HAP-1 (cell line): ENCODE measurements at places on chromosomes 16 and 17.

DNA sequence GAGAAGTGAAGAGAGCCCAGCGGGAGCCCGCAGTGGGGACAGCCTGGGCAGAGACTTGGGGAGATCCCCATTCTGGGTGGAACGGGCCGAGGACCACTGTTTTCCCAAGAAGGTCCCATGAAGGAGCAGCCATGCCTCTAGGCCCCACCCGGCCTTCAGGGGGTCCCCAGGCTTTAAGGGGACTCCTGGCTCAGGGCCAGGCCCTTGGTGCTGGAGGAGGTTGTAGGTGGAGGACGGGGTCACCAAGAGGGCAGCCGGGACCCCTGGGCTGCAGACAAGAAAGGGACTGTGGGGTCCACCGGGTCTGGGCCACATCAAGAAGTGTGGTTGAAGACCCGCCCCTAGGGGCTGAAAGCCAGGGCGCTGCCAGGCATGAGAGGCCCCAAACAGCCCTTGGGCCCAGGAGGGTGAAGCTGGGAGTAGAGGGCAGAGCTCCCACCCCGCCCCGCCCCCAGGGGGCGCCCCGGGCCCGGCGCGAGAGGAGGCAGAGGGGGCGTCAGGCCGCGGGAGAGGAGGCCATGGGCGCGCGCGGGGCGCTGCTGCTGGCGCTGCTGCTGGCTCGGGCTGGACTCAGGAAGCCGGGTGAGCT is at the start of gene PRSS21:
TSS of gene PRSS21 (plus strand) at position 487 of the 589 bp plus-strand sequence. CDS start at position 519, 32 bp downstream.
- DNase-seq, result no peak

- DNase-seq, result no peak
Observed at GRCh38 chr16:22065252-22065651, 27.1 kb upstream of the VWA3A start.

GRCh38 chr16:64434526-64435069 is 687.3 kb downstream of the CDH11 start:
- DNase-seq, result no peak

DNA sequence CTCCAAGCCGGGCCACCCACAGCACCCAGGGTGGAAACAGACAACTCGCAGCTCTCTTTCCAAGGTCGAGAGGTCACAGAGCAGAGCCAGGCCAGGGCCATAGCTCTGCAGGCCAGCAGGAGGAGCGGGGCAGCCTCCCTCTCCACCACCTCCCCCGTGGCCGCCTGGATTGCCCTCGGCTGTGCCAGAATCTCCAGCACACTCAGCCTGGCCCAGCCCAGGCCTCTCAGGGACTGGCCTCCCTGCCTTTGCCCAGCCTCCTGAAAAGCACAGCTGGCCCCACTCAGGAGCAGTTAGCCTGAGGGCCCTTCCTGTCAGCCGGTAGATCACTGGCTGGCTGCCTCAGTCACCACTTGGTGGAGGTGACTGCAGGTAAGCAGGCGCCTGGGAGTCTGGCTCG is 85.8 kb upstream of the SEC14L1 start:
- no peak for DNase-seq

- no peak for DNase-seq
Observed at GRCh38 chr17:559551-560431, 154.8 kb downstream of the VPS53 start.

DNA sequence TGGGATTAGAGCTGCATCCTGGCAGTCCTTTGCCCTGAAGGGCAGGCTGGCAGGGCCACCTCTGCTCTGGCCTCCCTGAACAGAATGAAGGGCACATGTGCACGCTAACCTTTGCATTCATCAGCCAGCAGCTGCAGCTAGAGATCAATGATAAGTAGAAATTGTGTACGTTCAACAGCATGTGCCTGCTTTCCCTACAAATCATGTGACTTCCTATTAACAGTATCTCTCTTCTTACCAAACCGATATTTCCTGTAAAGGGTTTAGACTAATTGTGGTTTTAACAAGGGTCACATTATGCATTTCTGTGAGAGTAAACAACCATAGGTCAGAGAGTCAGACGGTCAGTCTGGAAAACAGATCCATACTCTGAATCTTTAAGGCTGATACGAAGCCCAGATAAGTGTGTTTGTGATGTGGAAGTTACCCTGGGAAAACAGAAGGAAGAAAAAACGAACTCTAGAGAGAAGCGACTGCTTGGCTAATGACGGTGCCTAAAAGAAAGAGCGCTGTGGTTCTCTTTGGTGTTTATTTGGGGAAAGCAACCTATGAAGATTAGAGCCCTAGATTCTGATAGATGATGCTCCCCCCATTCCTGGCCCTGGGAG is 219.4 kb downstream of the MAF start:
- DNase-seq, result no peak

DNA sequence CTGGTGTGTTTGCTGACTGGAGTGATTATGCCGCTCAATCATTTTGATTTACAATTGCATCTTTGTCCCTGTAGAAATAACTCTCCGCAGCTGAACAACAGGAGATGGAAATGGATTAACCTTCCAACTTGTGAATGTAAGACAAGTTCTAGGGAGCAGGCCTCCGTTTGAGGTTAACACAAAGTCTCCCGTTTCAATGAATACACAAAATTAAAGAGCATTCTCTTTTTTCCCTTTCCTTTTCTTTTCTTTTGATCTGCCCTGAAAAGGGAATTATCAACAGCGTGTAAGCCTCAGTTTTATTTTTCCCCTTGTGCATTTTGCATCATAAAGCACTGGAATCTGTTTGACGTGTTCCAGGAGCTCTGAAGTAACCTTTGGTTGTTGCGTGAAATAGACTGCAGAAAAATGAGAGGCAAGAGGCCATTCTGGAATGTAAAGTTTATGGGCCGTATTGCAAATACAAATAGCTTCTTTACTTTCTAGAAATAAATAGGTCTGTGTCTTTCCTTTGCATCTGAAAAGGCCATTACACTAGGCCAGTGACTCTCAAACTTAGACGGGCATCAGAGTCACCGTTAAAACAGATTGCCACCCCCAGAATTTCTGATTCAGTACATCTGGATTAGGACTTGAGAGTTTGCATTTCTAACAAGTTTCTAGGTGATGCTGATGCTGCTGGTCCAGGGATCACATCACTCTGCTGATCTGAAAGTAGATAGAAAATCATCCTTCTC is 164.7 kb downstream of the ZNF18 start:
- peak; percentile 10 for DNase-seq

DNA sequence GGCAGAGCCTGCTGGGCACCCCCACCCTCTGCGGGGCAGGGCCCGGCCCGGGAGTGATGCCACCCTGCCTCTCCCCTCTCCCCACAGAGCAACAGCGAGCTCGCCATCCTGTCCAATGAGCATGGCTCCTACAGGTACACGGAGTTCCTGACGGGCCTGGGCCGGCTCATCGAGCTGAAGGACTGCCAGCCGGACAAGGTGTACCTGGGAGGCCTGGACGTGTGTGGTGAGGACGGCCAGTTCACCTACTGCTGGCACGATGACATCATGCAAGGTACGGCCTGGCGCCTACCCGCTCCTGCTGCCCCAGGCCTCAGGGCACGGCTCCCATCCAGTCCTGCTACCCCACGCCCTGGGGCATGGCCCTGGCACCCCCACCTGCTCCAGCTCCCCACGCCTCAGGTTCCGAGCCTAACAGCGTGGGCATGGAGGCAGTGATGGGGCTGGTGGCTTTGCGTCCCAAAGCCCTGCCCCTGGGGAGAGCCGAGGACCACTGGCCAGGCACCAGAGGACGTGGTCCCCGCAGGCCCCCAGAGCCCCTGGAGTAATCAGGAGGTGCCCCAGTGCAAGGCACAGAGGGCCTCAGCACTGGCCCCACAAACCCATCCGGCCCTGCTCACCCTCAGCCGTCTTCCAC is 38.4 kb downstream of the TSC2 start:
- DNase-seq, result no peak

DNA sequence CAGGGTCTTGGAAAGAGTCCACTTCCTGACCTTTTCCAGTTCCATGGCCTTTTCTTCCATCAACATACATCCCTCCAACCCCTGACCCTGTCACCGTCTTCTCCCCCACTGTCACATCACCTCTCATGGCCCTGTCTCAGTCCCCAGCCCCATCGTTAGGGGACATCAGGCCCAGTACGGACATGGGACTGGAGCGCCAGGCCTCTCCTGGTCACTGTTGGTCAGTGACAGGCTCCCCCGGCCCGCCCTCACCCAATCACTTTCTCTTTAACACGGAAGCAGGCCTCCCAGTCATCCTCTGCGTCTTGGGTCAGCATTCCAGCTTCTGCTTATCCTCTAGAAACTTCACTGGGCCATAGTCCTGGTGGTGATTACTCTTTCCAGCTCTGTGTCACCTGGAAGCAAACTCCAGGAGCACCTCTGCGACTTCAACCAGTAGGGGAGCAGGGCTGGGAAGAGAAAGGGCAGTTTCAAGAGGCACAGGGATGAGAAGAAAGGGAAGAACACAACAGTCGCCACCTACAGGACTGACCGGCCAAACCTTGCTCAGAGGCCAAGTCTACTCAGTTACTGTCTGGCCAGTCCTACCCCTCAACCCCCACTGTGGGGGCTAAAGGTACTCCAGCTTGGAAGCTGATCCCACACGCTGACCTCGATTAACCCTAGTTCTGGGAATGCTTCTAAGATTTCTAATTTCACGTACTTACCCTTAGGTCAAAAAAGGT is 15.9 kb upstream of the ICAM2 start:
- DNase-seq, result no peak

- DNase-seq, result no peak
Observed at GRCh38 chr17:80892019-80892855, 99.4 kb upstream of the CHMP6 start.

DNA sequence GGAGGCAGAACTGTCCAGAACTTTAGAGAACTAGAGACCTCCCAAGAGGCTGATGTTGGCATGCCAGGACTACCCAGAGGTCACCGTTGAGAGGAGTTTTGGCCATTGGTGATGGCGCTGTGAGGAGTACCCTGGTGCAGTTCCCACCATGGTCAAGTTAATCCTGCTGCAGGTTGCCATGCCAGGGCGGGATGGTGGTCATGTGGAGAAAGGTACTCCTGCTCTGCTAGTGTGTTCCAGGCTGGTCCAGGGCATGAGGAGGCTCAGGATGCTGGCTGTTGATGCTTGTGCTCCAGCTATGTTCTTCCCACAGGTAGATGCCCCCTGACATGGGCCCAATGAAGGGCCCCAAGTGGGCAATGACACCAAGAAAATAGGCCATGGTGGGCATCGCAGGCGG is 4.1 kb upstream of the PHF12 start:
- DNase-seq, result no peak

- DNase-seq, result peak; percentile 70
Observed at GRCh38 chr16:85172455-85173145, 60.3 kb upstream of the CIBAR2 start.

DNA sequence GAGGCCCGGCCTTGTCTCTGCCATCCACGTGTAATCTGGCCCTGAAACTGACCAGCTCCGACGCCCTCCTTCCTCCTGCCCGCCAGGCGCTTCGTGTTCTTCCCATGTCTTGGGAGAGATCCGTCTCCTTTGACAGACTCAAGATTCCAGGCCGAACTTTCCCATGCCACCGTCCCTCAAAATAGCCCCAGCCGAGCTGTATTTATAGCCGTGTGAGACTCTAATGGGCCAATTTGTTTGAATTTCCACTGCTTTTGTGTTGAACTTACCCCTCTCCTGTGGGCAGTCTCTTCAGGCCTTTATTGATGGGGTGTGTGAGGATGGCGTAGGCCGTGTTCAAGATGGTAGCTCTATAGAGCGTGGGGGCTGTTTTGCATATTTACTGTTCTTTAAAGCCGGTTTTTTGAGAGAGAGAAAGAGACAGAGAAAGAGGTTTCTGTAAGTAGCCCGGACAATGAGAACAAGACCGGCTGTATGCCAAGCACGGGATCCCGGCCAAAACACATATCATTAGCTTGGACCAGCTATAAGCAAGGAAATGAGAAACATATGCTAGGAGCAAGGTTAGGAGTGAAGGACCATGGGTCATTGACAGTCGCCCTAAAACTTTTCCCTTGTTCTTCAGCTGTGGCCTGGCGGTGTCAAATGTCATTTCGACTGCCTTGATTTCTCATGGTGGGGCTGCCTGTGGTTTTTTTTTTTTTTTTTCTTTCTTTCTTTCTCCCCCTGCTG is 124.5 kb upstream of the ZFHX3 start:
- DNase-seq, result peak; percentile 72

GRCh38 chr17:60332574-60332973 is 59.4 kb downstream of the USP32 start:
- DNase-seq, result peak; percentile 20

DNA sequence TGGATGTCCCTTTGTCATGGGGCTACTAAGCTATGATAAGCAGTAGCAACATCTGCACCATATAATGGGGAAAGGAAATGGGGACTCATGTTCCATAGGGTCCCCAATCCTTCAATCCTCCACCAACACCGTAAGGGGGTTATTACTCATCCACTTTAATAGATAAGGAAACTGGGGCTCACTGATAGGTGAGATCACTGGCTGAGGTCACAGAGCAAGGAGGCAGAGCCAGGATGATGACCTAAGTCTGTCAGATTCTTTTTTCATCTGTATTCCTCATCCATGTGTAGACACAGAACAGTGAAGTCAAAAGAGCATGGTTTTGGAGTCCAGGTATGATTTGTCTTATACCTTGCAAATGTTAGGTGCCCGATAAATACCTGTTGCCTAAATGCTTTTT is 10.5 kb upstream of the ADAMTS18 start:
- DNase-seq, result no peak

GRCh38 chr16:25494292-25494691 is 197.5 kb upstream of the HS3ST4 start:
- DNase-seq, result no peak

GRCh38 chr17:36592316-36592715 is 637 bp downstream of the DHRS11 start:
- DNase-seq, result peak; percentile 62

GRCh38 chr17:70053241-70054234 is 21.5 kb upstream of the KCNJ16 start:
- DNase-seq, result no peak

DNA sequence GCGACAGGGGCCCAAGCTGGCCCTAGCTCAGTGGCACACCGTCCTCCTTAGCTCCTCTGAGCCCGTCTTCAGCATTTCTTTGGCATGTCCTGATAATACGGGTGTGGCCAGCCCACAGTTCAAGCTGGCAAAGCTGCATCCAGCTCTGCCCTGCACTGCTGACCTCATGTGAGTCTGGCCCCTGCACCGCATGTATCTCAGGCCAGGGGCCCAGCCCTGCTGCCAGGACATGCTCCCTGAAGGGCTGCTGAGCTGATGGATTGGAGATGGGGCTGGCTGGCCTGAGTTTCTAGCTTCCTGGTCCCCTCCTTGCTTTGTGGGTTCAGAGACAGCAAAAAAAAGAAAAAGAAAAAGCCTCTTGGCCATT is 2.4 kb downstream of the DOC2B start:
- DNase-seq, result no peak

DNA sequence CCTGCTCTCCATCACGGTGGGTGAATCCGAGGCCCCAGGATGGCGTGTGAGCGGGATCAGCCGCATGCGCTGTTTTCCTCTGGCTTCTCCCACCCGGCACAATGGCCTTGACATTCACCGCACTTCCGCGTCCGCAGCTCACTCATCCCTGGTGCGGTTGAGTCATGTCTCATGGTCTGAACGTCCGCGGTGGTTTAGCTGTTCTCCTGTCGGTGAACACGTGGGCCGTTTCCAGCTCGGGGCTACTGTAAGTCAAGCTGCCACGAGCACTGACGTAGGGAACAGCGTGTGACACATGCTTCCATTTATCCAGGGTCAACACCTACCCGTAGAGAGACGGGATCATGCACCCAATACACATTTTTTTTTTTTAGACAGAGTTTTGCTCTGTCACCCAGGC is 15.3 kb upstream of the CACNA1H start:
- DNase-seq, result no peak

- DNase-seq, result peak; percentile 67
Observed at GRCh38 chr17:20226814-20227482, 217.8 kb downstream of the SPECC1 start.

- DNase-seq, result no peak
Observed at GRCh38 chr17:30234964-30235363, 533 bp downstream of the SLC6A4 start.

GRCh38 chr17:6437466-6437865 is 2.5 kb upstream of the AIPL1 start:
- DNase-seq, result no peak
